CD8-positive, alpha-beta T cell (primary cell): ENCODE measurements at places on chromosomes 16 and 17. TPM values are rescaled to one million over a fixed set of nuclear protein-coding genes. Genes with fewer than 3 reads are reported as not detected.
A peak's percentile ranks its signal among the peaks of the same experiment; 100 is the strongest.

DNA sequence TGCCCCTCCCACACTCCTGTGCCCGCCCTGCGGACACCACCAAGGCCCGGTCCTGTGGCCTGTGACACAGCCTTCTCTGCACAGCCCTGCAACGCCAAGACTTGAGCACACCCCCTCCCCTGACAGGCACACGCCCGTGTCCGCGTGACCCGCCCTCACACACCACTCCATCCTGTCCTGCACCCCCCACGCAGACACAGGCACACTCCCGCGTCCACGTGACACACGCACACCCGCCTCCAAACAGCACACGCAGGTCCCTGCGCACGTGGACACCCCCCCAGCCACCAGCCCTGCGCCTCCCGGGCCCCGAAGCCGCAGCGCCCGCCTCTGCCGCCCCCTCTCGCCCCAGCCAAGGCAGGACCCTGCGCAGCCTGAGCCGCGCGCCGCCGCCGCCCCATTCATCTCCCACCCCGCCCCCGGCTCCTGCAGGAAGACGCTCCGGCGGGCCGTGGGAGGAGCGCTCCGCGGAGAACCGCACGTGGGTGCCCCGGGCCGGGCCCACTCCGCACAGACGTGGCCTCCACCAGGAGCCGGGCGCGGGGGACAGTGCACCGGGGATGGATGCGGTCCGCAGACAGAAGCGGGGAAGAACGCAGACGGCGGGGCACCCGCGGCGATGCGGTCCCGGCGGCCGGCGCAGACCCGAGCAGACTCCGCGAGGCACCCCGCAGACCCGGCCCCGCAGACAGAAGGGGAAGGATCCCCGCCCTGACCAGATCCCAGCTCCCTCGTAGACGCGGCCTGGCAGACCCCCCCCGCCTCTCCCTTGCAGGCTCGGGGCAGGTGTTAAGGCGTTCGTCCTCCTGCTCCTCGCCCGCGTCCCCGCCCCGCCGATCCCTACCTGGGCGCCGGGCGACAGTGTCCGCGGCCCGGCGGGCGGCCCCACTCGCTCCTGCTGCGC, 506 bp downstream of the CAMKK1 start:
- peak; percentile 66 for DNase-seq

GRCh38 chr17:26765860-26766709, 527.8 kb upstream of the WSB1 start:
- DNase-seq = no peak

SKAP1 gene
- total RNA-seq = 62.4 TPM

DNA sequence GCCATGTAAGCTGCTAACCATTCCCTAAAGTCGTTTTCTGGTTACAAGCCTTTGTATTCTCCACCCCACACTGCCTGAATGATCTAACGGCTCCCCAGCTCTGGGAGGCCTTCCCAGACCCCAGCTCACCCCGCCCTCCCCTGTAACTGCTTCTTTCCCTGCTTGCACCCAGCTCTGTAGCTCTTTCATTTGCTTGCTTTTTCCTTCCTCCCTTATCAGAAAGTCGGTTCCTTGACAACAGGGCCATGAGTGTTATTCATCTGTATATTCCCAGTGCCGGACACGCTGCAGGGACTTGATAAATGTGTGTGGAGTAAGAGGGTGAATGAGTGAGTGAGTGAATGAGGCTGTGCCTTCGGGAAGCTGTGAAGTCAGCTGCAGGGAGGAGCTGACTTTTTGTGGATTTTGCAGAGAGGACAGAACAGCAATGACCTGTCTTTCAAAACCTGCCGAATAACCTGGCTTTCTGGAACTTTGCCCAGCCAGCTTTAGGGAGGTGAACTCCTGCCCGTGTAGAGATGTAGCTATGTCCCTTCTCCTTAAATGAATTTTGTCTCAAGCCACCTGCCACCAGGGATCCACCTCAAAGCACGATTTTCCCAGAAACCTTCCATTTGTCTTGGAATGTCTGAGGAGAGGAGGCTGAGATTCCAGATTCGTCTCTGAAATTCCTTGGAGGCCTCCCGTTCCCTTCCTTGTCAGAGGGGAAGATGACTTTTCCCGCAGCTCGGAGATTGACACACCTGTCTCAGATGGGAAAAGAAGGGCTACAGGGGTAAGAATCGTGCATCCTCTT, 20.0 kb upstream of the CACNG4 start:
- no peak for DNase-seq

DNA sequence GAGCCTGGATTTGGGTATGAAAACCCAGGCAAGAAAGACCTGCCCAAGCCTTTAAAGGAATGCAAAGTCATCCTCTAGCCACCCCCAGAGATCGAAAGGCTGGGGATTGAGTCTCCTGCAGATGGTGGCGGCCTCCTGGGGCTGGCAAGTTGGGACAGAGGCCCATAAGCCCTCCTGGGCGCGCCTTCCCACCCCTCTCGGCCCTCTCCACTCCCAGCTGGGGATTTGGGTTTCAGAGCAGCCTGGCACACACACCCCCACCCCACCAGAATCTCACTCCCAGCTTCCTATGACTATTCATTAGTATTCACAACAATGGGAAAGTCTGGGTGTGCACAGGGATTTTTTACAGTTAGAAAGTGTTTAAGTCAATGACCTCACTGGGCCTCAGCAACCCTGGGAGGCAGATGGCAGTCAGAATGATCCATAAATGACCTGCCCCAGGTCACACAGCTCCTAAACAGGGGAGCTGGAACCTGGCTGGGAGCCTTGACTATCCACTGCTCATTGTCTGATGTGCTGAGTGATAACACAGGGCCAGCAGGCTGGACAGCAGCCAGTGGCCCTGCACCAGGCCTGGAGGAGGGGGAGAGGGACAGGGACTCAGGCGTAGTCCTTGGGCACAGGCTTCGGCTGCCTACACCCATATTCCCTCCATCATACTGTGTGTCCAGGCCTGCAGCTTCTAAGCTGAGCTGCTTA, 12.1 kb downstream of the NHERF1 start:
- DNase-seq = no peak

DNA sequence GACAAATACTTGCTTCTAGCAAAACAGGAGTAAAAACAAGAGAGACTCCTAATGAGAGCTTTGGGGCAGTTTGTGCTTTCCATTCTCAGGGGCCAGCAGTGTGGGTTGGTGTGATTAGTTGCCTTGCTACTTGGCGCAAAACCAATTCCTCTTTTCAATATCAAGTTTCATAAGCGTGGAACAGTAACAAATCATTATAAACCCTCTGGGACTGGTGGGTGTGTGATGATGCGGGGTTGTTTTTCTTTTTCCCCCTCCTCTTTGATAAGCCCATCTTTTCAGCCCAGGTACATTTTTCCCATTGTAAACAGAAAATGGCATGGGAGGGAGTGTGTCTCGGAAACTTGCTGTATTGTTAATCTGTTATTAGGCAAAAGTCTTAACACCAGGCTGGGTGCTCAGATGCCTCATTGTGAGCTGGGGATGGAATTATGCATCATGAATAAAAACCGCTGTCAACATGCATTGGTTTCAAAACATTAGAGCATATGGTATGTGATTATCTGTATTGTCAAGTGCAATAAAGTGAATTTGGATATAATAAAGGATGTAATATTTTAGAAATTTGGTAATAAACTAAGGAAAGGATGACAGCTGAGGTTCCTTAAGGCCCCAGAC, 166.4 kb downstream of the CCDC182 start:
- no peak for DNase-seq

- DNase-seq = no peak
These were observed 175.9 kb downstream of the SEC14L1 start for GRCh38 chr17:77316651-77317050.

DNA sequence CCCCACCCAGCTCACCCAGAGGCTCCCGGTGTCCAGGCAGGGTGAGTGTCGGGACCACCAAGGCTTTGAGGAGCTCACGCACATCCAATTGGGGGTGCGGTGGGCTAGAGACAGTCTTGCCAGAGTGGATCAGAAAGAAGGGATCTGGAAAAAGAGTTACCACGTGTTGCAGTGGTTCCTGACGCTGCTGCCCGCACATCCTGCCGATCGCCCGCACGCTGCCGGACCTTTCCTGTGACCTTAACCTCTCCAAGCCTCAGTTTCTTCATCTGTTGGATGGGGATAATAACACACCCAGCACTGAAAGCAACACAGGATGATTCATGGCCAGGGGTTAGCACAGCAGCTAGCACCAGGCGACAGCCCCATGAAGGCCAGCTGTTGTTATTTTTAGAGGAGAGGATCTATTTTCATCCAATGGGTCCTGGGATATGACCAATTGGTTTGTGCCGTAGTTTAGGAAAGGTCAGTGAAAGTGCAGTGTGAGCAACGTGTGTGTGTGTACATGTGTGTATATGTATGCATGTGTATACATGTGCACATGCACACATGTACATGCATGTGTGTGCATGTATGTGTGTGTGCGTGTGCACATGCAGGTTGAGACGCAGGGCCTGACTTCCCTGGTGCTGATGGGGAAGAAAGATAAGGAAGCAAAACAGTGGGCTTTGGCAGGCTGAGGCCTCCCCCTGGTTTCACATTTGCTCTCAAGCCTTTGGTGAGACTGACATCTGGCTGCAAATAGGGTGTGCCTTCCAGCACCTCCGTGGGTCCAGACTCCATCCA, 2.5 kb downstream of the ITGAX start:
- no peak for DNase-seq

- DNase-seq = no peak
These were observed 13.5 kb upstream of the ADAM11 start for GRCh38 chr17:44745301-44745700.

DNA sequence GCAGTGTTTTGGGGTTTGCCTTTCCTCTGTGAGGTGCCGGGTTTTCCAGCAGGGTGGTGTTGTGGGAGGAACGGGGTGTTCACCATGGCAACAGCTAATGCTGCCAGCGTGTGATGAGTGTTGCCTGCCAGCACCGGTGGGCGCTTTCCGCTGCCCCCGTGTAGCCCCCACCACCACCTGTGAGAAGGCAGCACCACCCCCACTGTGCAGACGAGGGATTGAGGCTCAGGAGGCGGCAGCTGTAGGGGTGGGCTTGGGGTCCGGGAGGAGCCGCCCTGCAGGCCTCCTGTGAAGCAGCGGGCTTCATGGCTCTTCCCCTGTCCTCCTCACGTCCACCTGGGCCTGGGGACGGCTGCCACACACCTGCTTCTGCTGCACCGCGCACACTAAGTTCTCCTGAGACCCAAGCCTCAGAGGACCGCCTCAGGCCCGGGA, 5.2 kb downstream of the RAB40C start:
- no peak for DNase-seq

KRTAP2-2 gene
- not detected for total RNA-seq

PPP1R27 gene
- not detected for total RNA-seq

- DNase-seq = no peak
These were observed 11.8 kb downstream of the SYT17 start for GRCh38 chr16:19179546-19180490.

DNA sequence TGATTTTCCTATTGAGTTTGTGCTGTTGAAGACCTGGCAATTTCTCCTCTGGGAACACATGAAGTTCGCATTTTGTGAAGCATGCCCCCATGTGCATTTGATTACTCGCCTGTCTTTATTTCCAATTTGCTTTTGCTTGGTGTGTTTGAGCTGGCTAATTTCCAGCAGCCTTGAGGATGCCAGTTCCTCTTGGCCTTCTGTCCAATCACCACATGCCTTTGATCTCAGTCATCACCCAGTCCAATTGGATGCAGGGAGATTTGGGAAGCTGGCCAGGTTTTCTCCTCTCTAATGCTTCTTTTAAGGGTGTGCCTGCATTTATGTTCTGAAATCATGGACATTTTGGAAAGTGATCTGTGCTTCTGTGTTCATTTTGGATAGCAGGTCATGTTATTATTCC, 3.8 kb upstream of the TMEM100 start:
- DNase-seq = no peak

GRCh38 chr17:67881083-67881482, 55.8 kb downstream of the BPTF start:
- no peak for DNase-seq

- no peak for DNase-seq
These were observed 293.4 kb downstream of the SHISA9 start for GRCh38 chr16:13194766-13195165.

DNA sequence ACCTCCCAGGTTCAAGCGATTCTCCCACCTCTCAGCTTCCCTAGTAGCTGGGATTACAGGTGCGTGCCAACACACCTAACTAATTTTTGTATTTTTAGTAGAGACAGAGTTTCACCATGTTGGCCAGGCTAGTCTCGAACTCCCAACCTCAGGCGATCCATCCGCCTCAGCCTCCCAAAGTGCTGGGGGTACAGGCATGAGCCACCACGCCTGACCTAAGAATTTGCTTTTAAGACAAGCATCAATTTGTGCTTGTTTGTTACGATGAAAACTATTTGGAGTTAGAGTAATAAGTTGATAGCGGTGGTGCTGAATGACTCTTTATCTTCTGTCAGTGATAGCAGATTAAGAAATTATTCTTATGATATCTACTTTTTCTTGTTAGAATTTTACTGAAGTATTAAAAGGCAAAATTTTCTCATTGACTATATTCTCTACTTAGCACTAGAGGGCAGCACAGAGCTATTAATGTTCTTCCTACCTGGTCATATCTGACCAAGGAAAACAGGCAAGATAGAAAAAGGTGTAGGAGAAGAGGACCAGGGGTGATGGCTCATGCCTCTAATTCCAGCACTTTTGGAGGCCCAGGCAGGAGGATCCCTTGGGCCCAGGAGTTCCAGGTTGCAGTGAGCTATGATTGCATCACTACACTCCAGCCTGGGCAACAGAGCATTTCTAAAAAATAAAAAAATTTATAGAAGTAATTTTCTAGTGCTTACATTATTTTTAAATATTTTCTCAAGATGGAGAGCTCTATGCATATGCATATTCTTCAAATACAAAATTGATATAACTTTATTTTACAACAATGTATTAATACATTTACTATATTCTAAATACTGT, 24.5 kb downstream of the STXBP4 start:
- no peak for DNase-seq

- no peak for DNase-seq
These were observed 172.2 kb upstream of the MAF start for GRCh38 chr16:79772784-79773183.

DNA sequence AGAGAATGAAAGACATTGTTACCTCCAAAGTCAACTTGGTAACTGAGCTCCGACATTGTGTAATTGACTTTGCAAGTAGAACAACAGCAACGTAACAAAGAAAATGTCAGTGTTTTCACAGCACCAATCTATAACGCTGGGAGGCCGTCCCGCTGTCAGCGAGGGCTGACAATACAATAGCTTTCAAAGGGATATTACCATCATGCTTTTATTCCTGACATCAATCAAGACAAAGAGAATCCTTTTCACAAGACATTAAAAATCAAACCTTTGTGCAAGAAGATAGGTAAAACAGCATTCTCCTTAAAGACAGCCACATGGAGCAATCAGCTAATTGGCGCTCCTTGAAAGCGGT, 6.2 kb downstream of the ZNF423 start:
- no peak for DNase-seq

DNA sequence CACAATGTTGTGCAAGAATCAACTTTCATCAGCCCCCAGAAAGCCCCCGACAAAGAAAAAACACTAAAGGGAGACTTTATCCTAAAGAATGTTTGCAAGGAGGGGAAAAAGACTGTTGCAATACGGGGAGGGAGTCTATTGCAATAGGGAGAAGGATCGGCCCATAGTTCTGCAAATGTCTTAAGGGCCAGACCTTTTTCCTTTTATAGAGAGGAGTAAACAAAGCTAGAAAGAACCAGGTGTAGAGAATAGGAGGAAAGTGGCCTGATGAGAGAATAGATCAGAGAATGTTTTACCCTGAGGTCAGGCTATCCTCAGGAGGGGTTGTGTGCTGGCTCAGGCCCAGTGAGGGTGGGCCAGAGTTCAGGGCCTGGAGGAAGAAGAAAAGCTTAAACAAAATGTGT, 8.7 kb upstream of the CAVIN1 start:
- DNase-seq = no peak

- no peak for DNase-seq
These were observed 8.0 kb upstream of the MRPL12 start for GRCh38 chr17:81695211-81695610.

- DNase-seq = peak; percentile 37
These were observed 8.5 kb downstream of the CCL18 start for GRCh38 chr17:36072431-36073121.

ANKFN1 gene
- total RNA-seq = not detected
